Activated CD4-positive, alpha-beta T cell treated with anti-CD3 and anti-CD28 coated beads, Interleukin-2, amount 10 ng/mL, durations not matched to agents 7 days and 5 days (primary cell): ENCODE measurements at places on chromosomes 5 and 9. TPM values are rescaled to one million over a fixed set of nuclear protein-coding genes. Genes with fewer than 3 reads are reported as not detected.

- no peak for DNase-seq
These were observed 6.7 kb downstream of the SLC4A9 start for GRCh38 chr5:140366589-140367255.

GRCh38 chr9:108668191-108668937 is 187.4 kb downstream of the ACTL7B start:
- DNase-seq = no peak

DNA sequence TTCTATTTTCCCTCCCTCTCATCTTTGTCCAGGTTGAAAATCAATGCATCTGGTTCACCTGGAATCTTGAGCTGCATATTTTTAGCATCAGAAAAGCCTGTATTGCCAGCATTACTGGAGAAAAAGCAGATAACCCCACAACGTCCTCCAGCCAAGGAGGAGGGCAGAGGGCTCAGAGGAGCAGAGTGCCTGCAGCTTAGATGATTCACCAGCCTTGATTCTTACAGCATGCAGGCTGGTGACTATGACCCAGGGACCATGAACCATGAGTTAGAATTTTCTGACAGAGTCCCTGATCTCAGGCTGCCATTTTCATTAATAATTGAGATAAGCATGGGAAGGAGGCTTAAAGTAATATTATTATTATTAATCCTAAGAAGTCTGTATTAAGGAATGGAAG is 278.2 kb downstream of the BRINP1 start:
- no peak for DNase-seq

- no peak for DNase-seq
These were observed 6.7 kb downstream of the ADRB2 start for GRCh38 chr5:148833122-148833521.

- DNase-seq = no peak
These were observed 59.7 kb downstream of the NIPBL start for GRCh38 chr5:36936309-36936708.

GRCh38 chr5:92402956-92403702 is 1020.0 kb upstream of the ARRDC3 start:
- DNase-seq = no peak

- no peak for DNase-seq
These were observed 35.2 kb upstream of the PAM start for GRCh38 chr5:102719886-102720285.

DNA sequence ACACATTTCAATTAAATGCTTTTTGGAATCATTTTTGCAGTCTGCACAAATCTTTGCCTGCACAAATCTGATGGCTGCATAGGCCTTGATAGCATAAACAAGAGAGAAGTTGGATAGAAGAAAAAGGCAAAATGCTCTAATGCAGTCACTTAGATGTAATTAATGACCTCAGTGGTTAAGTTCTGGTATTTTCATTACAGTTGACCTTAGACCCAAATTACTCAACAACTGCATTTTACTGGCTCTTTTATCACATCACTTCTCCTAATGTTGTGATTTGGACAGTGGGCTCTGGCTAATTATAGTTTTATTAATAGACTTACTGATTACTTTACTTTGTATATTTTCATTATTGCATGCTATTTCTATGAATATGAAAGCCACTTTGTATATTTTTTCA is 34.3 kb downstream of the NTRK2 start:
- no peak for DNase-seq

- no peak for DNase-seq
These were observed 344.1 kb downstream of the PLK2 start for GRCh38 chr5:58115811-58116210.

- peak; percentile 68 for DNase-seq
These were observed 11.7 kb downstream of the TSPAN17 start for GRCh38 chr5:176658817-176659511.

DNA sequence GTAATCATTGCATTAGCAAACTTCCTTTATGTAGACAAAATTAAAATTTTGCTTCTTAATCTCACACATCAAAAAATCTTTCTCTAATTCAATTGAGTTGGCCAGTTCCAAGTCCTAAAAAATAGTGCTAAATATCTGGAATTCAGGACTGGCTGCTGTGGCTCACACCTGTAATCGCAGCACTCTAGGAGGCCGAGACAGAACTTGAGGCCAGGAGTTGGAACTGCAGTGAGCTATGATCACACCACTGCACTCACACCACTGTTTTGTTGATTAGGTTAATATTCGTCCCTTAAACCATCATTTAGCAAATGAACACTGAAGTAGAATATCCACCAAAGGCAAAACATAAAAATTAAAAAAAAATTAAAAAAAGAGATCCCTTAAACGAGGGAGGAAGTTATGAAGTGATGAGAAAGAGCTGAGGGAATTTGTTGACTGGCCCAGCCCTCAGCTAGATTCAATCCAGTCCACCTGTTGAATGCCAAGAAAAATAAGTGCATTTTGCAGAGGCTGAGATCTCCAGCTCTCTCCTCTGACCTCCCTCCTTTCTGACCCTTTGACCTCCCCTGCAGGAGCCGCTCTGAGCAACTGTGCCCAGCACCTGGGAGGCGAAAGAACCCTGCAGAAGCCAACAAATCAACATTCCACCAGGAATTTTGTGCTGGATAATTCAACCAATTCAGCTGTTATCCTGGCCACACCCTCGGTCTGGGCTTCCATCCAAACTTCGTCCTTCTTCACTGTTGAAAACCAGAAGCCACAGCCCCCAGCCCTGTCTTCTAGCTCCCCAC is 96.8 kb downstream of the OR2K2 start:
- no peak for DNase-seq

DNA sequence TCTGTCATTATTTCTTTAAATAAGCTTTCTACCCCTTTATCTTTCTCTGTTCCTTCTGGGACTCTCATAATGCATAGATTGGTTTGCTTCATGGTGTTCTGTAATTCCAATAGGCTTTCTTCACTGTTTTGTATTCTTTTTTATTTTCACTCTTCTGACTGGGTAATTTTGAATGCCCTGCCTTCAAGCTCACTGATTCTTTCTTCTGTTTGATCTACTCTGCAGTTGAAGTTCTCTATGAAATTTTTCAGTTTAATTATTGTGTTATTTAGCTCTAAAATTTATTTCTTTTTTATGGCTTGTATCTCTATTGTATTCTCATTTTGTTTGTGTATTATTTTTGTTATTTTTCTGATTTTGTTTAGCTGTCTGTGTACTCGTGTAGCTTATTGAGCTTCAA is 89.3 kb upstream of the SLCO4C1 start:
- DNase-seq = no peak

DNA sequence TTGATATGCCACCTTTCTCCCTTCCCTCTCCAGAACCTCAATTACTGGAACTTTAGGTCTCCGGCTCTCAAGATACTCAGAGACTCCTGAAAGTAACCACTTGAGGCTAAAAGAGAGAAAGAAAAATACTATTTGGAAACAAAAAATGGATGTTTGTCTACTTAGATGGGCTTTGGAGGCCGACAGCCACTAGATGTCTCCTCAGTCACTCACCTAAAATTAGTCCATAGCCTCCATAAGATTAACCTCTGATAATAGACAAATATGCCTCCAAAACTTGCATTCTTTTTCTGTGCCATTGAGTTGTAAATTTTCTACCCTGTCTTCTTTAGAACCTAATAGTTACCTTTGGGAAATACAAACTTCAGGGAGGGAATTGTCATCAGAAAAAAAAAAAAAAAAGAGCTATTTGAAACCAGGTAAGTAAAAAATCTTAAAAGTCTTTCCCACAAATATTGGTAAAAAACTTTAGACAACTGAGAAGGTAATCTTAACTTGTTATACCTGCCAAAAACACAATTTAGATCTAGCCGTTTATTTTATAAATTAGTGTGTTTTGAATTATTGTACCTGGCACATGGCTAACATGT is 11.2 kb upstream of the PCDH1 start:
- no peak for DNase-seq

DNA sequence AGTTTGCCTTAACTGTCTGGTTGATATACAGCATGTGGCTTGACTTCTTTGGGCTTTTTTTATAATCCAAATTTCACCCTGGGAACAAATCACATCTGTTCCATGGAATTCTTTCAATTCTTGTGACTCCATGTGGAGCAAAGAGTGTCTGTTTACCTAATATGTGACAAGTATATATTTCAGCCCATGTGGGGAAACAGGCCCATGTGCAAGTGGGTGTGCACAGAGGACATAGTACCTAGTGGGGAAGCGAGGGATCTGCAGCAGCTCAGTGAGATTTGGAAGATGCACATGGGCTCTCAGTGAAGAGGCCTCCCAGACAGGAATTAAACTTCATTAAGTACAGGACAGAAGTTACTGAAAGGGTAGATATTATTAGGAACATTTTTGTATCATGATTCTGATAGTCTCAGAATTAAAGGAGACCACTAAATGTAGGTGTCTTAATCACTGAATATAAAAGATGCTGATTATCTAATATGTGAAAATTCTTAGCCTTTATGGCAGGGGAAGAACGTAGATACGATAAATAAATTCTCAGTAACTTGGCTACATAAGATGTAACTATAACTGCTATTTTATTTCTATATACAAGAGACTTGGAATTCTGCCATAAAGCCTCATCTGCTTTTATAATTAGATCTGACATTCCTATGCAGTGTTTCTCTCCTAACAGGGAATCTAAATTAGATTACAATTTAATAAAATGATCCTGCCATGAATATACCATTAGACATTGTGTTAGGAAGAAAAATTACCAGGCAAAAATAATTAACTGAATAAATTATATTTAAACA is 181.2 kb downstream of the SLC12A2 start:
- no peak for DNase-seq

DNA sequence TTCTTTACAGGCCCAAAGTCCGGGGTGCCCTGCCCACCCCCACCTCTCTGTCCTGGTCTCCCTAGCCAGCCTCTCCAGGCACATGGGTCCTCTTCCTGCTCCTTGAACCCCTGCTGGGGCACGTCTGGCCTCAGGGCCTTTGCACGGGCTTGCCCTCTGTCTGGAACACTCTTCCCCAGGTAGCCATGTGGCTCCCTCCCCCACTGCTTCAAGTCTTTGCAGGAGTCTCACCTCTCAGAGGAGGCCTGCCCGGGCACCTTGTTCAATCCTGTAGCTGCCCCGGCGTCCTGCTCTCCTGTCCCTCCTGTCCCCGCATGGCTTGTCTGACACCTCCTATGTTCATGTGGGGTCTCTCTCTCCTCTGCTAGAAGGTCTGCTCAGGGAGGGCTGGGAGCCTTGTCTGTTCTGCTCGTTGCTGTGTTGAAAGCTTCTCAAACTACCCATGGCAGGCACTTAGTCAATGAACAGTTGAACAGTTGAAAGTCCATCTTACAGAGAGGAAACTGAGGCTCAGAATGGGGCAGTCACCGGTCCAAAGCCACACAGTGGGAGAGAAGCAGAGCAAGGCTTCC is 241.4 kb downstream of the PBX3 start:
- no peak for DNase-seq

DNA sequence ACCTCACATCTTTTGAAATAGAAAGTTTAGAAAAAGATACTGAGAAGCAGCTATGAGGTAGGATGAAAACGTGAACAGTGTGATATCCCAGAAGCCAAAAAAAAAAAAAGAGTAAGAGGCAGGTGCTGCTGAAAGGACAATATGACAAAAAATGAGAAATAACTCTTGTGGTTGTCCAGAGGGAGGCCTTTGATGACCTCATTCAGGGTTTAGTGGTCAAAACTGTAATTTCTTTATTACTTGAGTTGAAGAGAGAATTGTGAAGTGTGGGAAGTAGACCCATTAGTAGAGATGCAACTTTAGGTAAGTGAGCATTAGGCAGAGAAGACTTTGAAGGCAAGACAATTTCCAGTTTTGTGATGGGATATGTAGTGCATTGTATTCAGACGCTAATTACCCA is 1306.3 kb upstream of the ACO1 start:
- DNase-seq = no peak

DNA sequence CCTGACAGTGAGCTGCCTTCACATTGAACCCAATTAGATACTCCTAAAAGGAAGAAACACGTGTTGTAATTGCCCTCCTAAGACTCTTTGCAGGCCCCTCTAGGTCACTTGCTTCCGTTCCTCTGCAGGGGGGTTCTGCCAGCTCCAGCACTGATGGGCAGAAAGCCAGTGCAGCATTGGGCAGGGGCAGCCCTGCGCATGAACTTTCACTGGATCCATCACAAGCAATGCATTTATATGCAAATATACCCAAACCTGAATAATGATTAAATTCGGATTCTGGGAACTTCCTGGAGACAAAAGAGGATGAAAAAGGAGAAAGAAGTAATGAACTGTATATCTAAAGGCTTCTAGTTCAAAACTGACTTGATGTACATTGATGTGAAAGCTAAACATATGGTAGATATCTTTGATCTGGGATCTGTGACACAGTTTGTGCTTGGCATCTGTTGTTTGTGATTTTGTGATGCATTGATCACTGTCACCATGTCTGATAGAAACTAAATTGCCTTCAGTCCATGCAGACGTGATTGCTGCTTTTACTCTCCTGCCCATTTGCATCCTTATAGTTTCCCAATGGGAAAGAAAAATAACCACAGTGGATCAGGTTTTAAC is 313.4 kb downstream of the DEPDC1B start:
- no peak for DNase-seq

DNA sequence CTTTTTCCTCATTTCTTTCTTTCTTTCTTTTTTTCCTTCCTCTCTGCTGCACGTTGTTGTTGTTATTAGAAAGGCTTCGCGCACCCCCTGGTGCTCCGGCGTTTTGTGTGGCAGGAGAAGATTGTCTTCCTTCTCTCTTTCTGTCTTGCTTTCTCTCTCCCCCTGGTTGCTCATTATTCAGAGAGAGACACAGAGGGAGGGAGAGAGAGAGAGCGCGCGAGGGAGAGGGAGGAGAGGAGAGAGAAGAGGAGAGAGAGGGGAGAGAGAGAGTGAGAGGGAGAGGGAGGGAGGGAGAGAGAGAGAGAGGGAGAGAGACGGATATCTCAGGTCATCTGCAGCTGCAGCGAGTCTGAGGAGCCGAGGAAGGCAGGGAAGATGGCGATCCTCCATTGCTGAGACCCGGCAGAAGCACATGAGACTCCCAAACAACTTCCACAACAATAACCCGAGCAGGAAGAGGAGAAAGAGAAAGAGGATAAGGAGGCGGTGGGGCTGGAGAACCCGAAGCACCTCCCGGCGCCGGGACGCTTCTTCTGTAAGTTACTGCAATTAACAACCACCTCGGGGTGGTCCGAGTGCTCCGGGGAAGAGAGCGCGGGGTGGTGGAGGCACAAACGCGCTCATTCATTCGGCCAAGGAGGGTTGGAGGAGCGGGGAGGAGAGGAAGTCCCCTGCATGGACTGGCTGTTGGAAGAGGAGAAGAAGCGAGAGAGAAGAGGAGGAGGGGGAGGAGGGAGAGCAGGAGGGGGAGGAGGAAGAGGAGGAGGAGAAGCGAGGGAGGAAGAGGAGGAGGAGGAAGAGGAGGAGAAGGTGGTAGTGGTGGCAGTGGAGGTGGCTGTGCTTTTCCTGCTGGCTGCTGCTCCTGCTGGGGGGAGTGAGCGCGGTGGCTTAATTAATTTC is at the start of gene ZNF462:
Gene ZNF462, plus strand, starts transcription at position 346 of the 900 bp plus-strand sequence. CDS start 60,218 bp downstream, outside the sequence.
- no peak for DNase-seq

ROPN1L gene
- 3.1 TPM for total RNA-seq

GPRIN1 gene
- total RNA-seq = 2.5 TPM

PCDHB3 gene
- total RNA-seq = not detected

FYB1 gene
- total RNA-seq = 480 TPM

AGTPBP1 gene
- 37.2 TPM for total RNA-seq
